Peyer's patch (tissue), 4 donors: ENCODE measurements at places on chromosomes 13 and 19. TPM values are rescaled to one million over a fixed set of nuclear protein-coding genes. Genes with fewer than 3 reads are reported as not detected.

Gene ZSCAN22
- 2.5 TPM for total RNA-seq

Gene CABP5
- total RNA-seq = not detected

DNA sequence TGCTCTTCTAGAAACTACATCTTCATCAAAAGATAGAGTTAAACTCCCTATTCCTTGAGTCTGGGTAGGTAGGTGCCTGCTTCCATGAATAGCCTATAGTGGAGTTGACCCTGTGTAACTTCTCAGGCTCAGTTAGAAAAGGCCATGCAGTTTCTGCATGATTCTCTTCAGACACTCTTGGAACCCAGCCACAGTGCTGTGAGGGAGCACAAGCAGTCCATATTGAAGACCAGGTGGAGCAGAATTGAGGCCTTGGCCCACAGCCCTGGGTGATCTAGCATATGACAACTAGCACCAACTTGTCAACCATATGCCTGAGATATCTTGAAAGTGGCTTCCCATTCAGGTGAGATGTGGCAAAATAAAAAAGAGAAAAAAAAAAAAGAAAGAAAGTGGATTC lies 10.3 kb upstream of the PAN3 start:
- no peak overlapping the region for H3K4me3 ChIP-seq
- no peaks in the 10 kb centered on the region for H3K36me3 ChIP-seq
- DNase-seq = no peak
- H3K4me1 ChIP-seq = no peaks in the 10 kb centered on the region
- H3K27me3 ChIP-seq = no peaks in the 10 kb centered on the region
- H3K27ac ChIP-seq = no peak overlapping the region

DNA sequence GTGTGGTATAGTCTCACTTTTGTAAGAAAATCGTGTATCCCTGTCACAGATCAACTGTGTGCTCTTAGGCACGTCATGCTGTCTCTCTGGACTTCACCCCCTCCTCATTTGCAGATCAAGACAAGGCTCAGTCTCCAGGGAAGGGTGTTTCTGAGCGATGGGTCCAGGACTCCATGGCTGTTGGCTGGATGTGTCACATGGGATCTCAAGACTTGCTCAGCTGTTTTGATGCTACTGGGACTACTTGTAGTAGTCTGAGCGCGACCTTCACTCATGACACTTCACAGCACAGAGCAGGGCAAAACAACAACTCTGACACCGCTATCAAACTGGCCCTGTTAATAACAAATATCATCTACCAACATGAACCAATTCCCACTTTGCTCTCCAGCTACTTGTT lies 36.2 kb downstream of the SMAD9 start:
- no peaks in the 10 kb centered on the region for H3K4me1 ChIP-seq
- H3K27ac ChIP-seq = no peak overlapping the region
- no peak for DNase-seq

Gene ADAT3
- 33.3 TPM for total RNA-seq

Gene ATP4A
- not detected for total RNA-seq

Gene PRTN3
- total RNA-seq = not detected

- no peaks in the 10 kb centered on the region for H3K4me1 ChIP-seq
- no peak overlapping the region for H3K4me3 ChIP-seq
- H3K36me3 ChIP-seq = no peaks in the 10 kb centered on the region
- DNase-seq = no peak
- H3K27me3 ChIP-seq = no peaks in the 10 kb centered on the region
- H3K27ac ChIP-seq = no peak overlapping the region
These were observed 202.0 kb downstream of the ENOX1 start for GRCh38 chr13:43584751-43585150.

Gene ARL11
- total RNA-seq = 5.0 TPM

DNA sequence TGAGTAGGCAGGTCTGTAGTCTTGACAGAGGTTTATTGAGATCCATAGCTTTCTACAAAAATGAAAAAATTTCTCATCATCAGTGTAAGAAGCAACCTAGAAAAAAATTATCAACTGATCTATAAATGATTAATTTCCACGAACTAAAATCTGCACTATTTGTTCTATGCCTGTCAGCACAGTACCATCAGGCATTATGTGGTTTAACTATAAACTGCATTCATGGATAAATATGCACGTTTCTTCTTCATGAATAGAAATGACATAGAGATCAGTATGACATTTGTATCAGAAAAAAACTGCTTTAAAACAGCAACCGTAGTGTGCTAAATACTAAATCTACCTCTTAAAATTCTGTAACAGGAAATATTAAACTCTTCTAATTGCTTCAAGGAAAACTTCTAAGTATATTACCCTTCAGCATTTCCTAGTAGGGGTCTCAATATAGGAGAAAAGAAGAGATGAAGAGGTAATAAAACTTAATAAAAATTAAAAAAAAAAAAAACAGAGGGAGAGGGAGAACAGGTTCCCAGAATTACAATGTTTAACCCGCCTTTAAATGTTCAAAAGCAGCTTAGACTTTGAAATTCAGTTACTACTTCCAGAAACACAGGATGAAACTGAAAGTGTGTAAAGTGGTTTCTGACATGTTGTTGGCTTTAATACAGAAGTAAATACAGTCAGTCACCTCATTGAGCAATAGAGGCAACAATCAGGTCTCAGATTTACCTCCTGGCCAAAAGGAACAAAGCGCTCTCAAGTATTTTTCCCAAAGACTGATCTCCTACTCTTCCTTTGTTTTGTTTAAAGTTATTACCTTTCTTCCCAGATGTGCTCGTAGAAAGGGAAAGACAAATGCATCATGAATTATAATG lies 144.4 kb downstream of the DIAPH3 start:
- H3K27me3 ChIP-seq = no peaks in the 10 kb centered on the region
- DNase-seq = no peak
- H3K4me1 ChIP-seq = no peaks in the 10 kb centered on the region
- H3K4me3 ChIP-seq = peak overlapping the region; percentile 13
- H3K36me3 ChIP-seq = no peaks in the 10 kb centered on the region
- H3K27ac ChIP-seq = no peak overlapping the region

DNA sequence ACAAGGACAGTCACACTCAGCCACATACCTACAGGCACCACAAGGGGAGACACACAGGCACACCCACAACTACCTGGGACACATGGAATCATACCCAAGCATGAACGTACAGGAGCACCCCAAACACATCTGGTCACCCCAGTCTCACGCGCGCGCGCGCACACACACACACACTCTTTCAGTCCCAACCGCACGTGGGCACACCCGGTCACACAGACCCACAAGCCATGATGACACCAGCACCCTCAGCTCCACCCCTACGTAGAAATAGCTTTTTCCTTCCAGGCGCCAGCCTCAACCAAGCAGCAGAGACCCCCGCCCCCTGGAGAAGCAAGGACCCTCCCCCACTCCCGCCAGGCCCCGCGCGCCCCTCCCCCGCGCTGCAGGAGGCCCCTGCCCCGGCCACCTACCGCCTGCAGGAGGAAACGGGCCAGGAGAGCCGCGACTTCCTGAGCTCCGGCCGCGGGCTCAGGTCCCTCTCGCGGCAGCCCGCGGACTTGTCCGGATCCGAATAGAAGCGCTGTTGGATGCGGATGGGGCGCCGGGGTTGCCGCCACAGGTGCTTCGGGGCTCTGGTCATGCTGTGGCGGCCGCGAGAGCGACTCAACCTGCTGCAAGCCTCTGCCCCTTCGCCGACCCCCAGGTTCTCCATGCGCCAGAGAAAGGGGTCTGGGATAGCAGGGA lies 6.4 kb upstream of the PDE4C start:
- no peaks in the 10 kb centered on the region for H3K4me1 ChIP-seq
- H3K36me3 ChIP-seq = no peaks in the 10 kb centered on the region
- no peak for DNase-seq
- H3K4me3 ChIP-seq = no peak overlapping the region

DNA sequence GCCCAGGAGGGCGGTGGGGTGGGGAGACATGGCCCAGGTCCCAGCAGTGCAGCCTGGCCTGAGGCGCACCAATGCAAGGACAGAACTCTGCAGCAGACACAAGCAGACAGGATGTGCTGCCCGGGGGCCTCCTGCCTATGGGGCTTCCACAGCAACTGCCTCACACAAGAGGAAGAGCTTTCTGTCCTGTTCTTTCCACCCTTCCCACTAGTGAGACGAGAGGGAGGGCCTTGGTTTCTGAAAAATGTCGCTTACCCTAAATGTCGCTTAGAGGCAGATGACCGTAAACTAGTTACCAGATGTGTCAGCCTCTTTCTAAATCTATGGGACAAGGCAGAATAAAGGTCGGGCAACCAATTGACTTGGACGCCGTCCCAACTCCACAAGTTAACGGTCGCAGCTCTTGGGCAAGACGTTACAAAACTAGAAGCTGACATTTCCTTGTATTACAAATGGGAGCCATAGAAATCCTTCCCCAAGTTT lies at the start of gene LAIR1:
Gene LAIR1 (minus strand): TSS at position 157 of the 483 bp plus-strand sequence. CDS start 127 bp downstream, at position 30.
- H3K27ac ChIP-seq = peak within 1 kb of the TSS; percentile 74
- no peaks in the 10 kb centered on the region for H3K4me1 ChIP-seq
- H3K27me3 ChIP-seq = no peaks in the 10 kb centered on the region

Gene RNF225
- total RNA-seq = not detected

DNA sequence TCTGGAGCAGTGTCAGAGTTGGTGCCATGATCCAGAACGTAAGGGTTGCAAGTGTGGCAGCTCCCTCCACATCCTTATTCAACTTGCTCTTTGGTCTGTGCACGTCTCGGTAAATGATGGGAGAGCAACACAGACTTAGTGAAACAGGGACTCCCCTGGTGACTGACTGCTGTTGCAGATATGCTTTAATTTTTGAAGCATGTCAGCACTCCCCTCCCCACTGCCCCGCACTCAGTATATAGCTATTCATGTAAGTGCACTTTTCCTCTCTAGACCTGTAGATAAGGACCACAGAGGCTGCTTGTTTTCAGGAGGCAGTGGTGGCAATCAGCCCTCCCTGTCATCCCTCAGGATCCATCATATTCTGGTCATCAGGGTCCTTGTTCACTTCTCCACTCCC lies 470.9 kb downstream of the IRS2 start:
- H3K27me3 ChIP-seq = no peaks in the 10 kb centered on the region
- no peak overlapping the region for H3K27ac ChIP-seq
- H3K4me3 ChIP-seq = no peak overlapping the region
- no peaks in the 10 kb centered on the region for H3K4me1 ChIP-seq

GRCh38 chr19:58372311-58373133 lies 8.3 kb downstream of the ZNF837 start:
- H3K27me3 ChIP-seq = no peaks in the 10 kb centered on the region
- no peak overlapping the region for H3K4me3 ChIP-seq
- no peak for DNase-seq
- H3K4me1 ChIP-seq = no peaks in the 10 kb centered on the region

Gene RAB8A
- total RNA-seq = 92.7 TPM

Gene ZNF320
- 5.8 TPM for total RNA-seq

Gene C19orf73
- total RNA-seq = 3.6 TPM

DNA sequence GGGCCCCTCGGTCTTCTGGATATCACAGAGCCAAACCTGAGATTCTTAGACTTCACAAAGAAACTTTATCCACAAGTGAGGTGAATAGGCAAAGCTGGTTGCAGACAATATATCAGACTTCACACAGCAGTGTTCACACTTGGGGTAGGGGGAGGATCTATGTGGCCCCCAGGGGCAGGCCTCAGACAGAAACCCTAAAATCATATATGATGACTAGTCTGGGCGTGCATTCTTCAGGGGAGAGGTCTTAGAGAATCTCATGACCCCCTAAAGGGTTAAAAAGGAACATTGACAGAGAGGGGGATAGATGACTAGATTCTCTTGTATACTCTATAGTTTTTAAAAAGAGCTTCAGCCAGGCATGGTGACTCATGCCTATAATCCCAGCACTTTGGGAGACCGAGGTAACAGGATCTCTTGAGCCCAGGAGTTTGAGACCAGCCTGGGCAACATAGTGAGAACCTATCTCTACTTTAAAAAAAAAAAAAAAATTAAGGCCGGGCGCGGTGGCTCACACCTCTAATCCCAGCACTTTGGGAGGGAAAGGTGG lies 2.8 kb downstream of the TYROBP start:
- H3K27me3 ChIP-seq = no peaks in the 10 kb centered on the region
- no peaks in the 10 kb centered on the region for H3K36me3 ChIP-seq
- H3K4me3 ChIP-seq = no peak overlapping the region

GRCh38 chr19:2542341-2543069 lies 66.6 kb downstream of the GADD45B start:
- H3K36me3 ChIP-seq = no peaks in the 10 kb centered on the region
- peak; percentile 39 for DNase-seq
- peak overlapping the region; percentile 33 for H3K4me3 ChIP-seq

Gene NLRP5
- not detected for total RNA-seq

GRCh38 chr13:20699715-20700114 lies 3.8 kb upstream of the IL17D start:
- H3K27ac ChIP-seq = no peak overlapping the region
- no peak for DNase-seq
- no peaks in the 10 kb centered on the region for H3K36me3 ChIP-seq
- no peaks in the 10 kb centered on the region for H3K4me1 ChIP-seq
- no peaks in the 10 kb centered on the region for H3K27me3 ChIP-seq

Gene OVOL3
- not detected for total RNA-seq

Gene MYO1F
- 27.5 TPM for total RNA-seq

Gene DNAAF3
- total RNA-seq = not detected

GRCh38 chr19:42057846-42058245 lies 12.2 kb downstream of the GRIK5 start:
- H3K4me1 ChIP-seq = no peaks in the 10 kb centered on the region
- H3K36me3 ChIP-seq = no peaks in the 10 kb centered on the region
- no peak overlapping the region for H3K27ac ChIP-seq
- DNase-seq = no peak
- no peak overlapping the region for H3K4me3 ChIP-seq

Gene RNASEH2B
- total RNA-seq = 20.0 TPM

DNA sequence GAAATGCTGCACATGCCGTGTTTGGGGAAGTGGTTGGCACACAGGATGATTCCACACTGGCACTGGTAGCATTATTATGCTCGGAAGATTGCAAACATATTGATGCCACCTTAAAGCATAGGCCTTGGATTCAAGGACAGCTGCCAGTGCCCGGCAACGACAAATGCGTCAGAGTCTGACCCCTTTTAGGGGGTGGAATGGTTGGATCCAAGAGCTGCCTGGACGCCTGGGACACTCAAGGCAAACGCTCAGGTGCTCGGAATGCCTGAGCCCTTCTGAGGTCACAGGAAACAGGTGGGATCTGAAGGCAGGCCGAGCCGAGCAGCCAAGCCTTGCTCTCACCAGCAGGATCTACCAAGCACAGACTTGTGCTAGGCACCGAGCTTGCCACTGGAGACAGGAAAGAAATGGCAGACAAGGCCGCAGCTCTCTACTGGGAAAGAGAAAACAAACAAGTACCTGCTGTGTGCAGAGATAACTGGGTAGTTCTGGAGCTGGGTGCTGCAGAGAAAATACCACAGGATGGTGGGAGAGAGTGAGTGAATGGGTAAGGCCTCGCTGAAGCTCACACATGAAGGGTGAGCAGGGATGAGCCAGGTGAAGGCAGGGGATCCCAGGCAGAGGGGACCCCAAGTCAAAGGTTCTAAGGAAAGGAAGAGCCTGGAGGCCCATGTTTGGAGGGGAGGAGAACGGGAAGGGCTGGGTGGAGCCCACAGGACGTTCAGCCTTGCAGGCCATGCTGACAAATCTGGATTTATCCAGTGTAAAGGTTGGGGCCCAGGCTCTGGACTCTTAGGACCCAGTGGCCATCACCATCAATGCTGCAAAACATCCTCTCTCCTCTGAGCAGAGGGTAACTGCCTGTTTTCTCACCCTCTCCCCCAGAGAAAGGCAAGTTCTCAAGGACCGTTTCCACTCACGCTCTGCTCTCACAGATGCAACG lies 9.2 kb downstream of the RANBP3 start:
- H3K27me3 ChIP-seq = no peaks in the 10 kb centered on the region
- no peak overlapping the region for H3K4me3 ChIP-seq
- no peak for DNase-seq
- H3K36me3 ChIP-seq = no peaks in the 10 kb centered on the region
- H3K4me1 ChIP-seq = peaks cover 10% of the 10 kb centered on the region

Gene CLEC17A
- 1.3 TPM for total RNA-seq

- peak overlapping the region; percentile 53 for H3K4me3 ChIP-seq
- DNase-seq = peak; percentile 68
- no peaks in the 10 kb centered on the region for H3K36me3 ChIP-seq
- H3K27me3 ChIP-seq = no peaks in the 10 kb centered on the region
- H3K27ac ChIP-seq = peak overlapping the region; percentile 44
These were observed 11.0 kb downstream of the CYTH2 start for GRCh38 chr19:48480183-48480557.
